ENCODE measurements at places on chromosomes 13 and 19.
A peak's percentile ranks its signal among the peaks of the same experiment; 100 is the strongest.

- DNase-seq = no peak
Observed at GRCh38 chr19:35862528-35862927, 5.8 kb downstream of the KIRREL2 start.

- DNase-seq = no peak
Observed at GRCh38 chr13:113350065-113350937, 13.6 kb downstream of the GRTP1 start.

DNA sequence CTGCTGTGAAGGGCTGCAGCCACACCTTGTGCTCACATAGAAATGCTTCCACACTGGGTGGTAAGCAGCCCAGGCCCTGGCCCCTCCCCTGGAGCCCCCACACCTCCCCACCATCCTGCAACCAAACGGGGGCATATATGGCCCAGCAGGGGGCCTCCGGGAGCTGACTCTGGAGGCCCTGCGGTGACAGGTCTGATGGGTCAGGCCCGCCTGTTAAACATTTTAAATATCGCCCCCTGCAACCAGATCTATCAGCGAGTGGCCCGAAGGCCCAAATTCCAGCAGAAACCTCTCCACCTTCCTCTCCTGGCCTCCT is 48.0 kb upstream of the KATNAL1 start:
- DNase-seq = peak; percentile 25

DNA sequence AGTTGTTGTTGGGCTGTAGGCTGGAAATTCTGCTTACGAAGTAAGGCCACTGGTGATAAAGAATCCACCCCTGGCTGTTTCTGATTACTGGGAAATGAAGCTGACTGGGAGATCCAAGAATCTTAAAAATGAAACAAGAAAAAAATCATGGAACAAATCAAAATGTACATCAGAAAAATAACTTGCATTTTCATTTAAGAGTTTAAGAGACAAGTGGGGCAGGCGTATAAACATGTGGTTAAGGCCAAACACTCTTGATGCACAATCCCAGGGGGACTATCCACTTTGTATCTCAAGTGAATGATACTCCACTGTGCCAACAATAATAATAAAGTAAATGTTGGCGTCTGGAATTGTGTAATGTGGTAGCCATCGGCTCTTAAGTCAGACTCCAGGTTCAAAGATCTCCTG is 24.6 kb downstream of the ZMYM5 start:
- DNase-seq = no peak

DNA sequence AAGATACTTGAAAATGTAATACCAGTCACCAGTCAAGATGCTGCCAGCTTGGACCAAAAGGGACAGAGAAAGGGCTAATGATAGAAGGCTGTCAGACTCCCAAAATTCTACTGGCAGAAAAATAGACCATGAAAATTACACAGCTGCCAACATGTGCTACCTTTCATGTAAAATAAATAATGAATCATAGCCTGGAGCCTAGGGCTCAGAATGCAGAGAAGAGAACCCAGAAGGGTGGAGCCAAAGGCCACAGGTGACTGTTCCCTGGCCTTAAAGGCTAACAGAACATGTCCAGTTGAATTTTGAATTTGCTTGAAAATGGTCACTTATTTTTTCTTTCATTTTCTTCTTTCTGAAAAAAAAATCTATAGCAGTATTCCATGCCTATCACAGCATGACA is 1827.0 kb upstream of the MIR17HG start:
- no peak for DNase-seq

All from retina (tissue), 1 donor.